ENCODE measurements at places on chromosomes 3 and 15.

GRCh38 chr3:184596886-184597575 lies 35.4 kb downstream of the EPHB3 start:
- no peak for DNase-seq

- DNase-seq: no peak
Observed at GRCh38 chr3:49417516-49418120, 4.7 kb downstream of the AMT start.

- DNase-seq: no peak
Observed at GRCh38 chr3:49535971-49536874, 18.1 kb upstream of the BSN start.

GRCh38 chr3:43217633-43218032 lies 68.7 kb upstream of the SNRK start:
- DNase-seq: no peak

DNA sequence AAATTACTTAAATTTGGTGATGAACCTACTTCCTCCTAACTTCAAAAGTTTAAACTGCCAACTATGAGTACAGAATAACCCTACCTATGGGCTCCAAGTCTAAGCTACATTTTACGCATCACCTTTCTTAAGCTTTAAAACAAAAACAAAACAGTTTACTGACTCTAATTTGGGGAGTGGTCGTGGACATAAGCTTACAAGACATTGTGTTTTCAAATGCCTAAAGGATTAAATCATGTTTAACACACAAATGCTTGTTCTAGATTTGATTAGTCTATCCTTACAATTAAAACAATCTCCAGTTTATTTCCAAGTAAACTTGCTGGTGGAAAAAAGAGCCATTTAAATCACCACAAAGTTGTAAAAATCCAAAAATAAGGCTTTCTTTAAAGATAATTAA lies 62.2 kb downstream of the UACA start:
- DNase-seq: no peak

DNA sequence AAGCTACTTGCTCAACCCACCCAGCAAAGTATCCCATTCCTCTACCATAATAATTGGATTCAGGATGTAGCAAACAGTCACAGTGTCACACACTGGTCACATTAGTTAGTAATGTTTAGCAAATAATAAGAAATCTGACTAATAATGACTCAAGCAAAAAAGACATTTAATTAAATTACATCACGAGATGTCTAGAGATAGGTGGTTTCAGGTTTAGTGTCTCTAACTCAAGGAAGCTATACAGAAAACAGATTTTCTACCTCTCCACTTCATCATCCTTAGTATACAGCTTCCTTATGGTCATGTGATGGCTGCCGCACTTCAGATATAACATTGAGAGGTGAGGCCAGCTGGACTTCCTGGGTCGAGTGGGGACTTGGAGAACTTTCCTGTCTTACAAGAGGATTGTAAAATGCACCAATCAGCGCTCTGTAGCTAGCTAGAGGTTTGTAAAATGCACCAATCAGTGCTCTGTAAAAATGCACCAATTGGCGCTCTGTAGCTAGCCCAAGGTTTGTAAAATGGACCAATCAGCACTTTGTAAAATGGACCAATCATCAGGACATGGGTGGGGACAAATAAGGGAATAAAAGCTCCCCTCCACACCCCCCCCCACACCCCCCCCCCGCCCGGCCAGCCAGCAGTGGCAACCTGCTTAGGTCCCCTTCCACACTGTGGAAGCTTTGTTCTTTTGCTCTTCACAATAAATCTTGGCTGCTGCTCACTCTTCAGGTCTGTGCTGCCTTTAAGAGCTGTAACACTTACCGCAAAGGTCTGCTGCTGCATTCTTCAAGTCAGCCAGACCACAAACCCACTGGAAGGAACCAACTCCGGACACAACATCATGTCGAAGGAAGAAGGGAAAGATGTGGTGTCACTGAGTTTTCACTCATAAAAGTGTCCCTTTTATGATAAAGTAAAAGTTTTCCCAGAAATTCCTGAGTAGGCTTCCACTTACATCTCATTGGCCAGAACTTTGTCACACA lies 24.9 kb upstream of the ARPIN start:
- DNase-seq: no peak
